Activated CD4-positive, alpha-beta T cell treated with anti-CD3 and anti-CD28 coated beads for 24 hours (primary cell): ENCODE measurements at places on chromosomes 2 and 18.

DNA sequence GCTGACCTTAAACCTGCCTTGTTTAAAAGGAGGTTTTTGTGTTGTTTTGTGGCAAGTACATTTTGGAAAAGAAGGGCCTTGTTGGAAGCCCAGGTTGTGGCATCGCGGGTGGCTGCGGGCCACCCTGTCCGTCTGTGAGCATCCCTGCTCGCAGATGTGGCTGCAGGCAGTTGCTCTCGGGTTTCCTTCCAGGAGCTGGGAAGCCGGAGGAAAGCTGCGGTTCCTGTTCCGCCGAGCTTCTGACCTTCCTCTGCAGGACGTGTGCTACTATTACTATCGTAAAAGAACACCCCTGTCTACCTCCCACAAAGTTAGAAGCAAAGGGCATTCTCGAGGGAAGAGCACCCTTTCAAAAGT lies 766 bp downstream of the MFF start:
- no peak for DNase-seq

GRCh38 chr2:238425979-238426567 lies 654 bp upstream of the ASB1 start:
- DNase-seq: no peak

GRCh38 chr2:9440058-9440727 lies 16.7 kb downstream of the CPSF3 start:
- no peak for DNase-seq

DNA sequence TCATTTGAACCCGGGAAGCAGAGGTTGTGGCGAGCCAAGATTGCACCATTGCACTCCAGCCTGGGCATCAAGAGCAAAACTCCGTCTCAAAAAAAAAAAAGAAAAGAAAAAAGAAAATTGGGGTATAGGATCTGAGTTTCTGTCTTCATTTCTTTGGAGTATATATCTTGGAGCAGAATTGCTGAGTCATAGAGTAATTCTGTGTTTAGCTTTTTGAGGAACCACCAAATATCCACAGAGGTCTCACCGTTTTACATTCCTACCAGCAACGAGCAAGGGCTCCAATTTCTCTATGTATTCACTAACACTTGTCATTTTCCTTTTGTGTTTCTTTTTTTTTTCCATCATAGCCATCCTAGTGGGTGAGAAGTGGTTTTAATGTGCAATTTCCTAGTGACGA lies 87.6 kb upstream of the TEX51 start:
- no peak for DNase-seq

GRCh38 chr2:233455006-233455405 lies 100.7 kb downstream of the DGKD start:
- no peak for DNase-seq

DNA sequence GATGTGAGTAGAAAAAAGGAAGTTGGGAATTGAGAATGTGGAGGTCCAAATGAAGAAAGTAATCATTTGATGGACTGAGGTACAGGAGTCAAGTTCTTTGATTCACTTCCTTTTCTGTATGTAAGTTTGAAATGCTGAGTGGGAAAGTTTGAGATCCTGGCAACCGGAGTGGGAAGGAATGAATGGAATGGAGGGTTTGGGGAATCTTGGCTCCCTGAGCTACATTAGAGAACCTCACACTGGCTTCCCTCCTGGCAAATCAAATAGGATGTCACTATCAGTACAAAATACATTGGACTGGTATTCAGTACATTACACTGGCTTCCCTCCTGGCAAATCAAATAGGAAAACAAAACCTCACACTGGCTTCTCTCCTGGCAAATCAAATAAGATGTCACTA lies 9.8 kb upstream of the RNF138 start:
- no peak for DNase-seq

GRCh38 chr2:198322275-198322674 lies 517.9 kb downstream of the PLCL1 start:
- DNase-seq: no peak

GRCh38 chr2:134128746-134129145 lies 125.1 kb upstream of the MGAT5 start:
- no peak for DNase-seq

DNA sequence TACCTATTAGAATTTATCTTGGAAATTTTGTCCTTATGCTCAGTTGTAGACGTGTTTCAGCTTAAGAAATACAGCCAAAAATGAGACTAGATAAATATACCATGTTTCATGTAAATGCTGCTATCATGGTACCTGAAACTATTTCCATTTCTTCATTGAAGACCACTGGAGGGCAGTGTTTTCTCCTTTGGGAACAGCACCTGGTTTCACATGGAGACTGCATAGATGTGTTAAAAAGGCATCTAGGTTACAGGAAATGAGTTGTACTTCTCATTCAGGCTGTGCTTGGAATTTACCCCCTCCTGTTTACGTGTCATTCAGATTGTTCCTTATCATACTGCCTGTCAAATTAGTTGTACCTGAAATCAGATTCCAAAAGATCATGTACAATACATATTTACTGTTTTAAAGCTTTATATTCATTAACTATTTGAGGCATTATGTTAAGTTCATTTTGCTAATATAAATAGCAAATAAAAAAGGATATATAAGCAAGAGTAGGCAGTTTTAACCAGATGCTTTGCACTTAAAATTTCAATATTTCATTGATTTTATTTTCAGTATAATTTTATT lies 57.3 kb upstream of the PSMD14 start:
- DNase-seq: no peak

DNA sequence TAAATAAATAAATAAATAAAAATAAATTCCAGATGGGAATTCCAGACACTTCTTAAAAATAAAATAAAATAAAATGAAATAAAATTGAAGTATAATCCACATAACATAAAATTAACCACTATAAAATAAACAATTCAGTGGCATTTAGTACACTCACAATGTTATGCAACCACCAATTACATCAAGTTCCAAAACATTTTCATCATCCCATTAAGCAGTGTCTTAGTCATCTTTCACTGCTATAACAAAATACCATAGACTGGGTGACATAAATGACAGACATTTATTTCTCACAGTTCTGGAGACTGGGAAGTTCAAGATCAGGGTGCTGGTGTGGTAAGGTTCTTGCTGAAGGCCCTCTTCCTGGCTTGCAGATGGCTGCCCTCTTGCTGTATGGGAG lies 22.6 kb upstream of the PROKR1 start:
- no peak for DNase-seq

DNA sequence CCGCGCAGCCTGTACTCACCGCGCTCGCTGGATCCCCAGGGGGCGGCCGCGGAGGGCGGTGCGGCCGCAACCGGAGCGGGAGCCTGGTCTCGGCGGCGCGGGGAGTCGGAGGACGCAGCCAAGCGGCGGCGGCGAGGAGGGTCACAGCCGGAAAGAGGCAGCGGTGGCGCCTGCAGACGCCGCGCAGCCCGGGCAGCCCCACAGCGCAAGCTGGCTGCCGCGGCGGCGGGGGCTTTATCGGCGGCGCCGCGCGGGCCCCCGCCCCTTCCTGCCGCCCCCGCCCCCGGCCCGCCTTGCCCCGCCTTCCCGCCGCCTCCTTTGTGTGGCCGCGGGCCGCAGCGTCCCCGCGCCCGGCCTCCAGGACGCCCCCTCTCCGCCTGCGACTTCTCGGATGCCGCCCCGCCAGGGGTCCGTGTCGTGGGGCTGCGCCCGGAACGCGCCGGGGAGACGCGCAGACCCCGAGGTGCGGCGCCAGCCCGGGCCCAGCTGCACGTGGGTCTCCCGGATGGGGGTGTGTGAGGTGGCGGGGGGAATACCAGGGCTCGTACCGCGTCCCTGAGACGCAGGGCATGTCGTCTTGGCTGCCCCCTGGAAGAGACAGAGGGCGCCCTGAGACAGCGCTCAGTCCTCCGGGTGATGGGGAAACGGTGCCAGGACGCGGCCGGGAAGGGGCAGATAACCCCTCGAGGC lies at the start of gene SERPINE2:
Gene SERPINE2, minus strand, starts transcription at position 207 of the 690 bp plus-strand sequence. CDS start 37,386 bp downstream, outside the sequence.
- DNase-seq: peak; percentile 19

DNA sequence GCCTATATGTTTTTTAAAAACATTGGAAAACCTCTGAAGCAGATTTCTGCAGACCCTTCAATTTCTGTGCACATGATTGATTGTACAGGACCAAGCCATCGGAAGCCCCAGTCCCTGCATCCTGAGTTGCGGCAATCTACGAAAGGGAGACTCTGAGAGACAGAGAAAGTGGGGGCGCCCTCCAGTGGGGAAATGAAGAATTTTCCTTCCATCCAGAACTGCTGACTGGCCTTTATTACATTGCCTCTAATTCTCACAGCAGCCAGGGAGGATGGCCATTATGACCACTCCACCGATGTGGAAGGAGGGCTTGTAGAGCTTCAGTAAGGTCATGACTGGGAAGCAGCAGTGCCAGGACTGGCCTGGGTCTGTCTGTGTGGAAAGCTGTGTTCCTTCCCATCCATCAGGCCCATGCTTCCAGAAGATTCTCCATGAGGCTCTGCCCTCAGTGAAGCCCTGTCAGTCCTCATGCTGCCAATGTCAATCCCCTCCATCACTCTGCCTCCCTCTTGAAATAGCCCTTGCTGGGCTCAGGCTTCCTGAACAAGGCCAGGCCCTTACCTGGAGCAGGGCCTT lies 20.0 kb upstream of the RESP18 start:
- peak; percentile 66 for DNase-seq

DNA sequence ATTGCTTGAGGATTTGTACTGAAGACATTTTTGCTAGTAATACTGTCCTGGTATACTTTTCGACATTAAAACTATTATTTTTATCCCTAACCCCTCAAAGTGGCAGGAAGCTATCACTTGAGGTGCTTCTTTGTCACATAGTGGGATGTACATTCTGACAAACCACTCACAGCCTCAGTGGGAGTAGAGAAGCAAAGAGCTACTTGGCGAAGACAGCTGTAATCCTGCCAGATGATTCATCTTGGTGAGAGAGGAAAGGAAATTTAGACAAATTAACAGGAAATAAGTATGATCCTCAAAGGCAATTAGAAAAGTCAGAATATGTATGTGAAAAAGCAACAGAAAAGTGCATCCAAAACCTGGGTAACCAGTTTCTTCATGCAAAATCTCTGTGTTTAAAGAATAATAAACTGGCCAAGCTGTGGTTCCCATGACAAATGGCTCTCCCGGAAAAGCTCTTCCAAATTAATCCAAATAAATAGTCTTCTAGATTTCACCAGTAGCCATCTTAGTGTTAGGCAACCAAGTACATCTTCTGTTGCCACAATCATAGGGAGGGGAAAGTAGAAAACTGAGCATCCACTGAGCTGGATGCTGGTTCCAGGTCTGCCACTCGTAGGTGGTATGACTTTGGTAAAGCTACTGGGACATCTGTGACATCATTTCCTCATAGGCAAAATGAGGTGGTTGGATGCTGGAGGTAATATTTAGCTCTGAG lies 308.0 kb upstream of the LYPD1 start:
- no peak for DNase-seq

DNA sequence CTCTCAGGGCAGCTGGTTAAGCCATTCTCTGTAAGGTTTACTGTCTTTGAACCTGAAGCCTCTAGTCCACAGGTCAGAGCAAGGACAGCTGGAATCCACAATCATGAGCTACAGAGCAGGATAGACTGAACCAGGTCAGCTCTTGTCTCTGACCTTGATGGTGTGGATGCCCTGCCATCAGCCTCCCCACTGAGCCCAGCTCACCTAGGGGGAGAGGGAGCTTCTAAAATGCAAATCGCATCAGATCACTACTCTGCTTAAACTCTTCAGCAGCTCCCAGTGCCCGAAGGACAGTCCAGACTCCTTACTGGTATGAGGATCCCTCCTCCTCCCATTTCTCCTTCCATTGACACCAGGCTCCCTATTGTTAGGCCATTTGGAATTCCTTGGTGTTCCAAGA lies 255.3 kb upstream of the CCDC68 start:
- DNase-seq: no peak

DNA sequence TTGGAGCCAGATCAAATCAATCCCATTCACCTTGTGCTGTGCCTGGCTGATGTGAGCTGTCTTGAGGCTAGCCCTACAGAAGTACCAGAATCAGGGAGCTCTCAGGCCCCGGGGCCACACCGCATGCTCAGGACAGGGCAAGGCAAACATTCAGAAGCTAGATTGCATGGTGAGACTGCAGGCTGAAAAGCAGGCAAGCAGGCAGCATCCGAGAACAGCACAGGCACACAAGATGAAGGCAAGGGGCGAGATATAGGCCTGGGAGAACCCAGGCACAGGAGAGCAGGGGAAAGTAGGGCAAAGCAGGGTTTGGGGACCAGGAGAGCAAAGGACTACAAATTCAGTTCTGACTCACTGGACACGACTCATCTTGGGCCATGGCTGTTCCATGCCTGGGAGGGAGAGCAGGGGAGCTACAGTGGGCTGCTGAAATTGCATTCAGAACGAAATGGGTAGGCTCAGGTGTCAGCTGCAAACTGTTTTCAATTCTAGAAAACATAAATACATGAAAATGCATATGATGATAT lies 59.6 kb downstream of the GALNT14 start:
- no peak for DNase-seq

- no peak for DNase-seq
These were observed 8.2 kb upstream of the NFE2L2 start for GRCh38 chr2:177272765-177273164.

DNA sequence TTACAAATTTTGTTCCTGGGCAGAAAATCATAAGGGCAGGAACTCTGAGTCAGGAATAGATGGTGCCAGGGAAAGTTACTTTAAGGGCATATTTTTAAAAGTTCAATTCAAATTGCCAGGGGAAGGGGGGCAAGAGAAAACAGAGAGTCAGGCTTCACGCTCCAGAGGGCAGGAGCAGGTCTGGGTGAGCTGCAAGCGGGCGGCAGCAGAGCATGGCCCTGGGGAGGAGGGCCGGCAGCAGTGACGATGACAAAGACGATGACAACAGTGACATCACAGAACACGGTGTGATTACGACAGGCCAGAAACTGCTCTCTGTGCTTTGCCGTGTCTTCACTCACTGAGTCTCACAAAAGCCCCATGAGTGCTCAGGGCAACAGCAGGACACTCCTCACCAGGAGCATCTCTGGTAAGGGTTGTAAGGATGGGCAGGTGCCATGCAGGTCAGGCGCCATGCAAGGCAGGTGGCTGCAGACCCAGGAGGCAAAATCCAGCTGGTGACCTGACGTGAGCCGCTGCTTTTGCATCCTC lies 23.3 kb downstream of the CHST10 start:
- DNase-seq: no peak

GRCh38 chr2:4551691-4552474 lies 848.5 kb downstream of the DCDC2C start:
- DNase-seq: no peak
